ENCODE measurements at places on chromosomes 16 and 17. TPM values are rescaled to one million over a fixed set of nuclear protein-coding genes. Genes with fewer than 3 reads are reported as not detected.

CCL7 gene
- not detected for total RNA-seq

GRCh38 chr16:86364653-86365380, 145.5 kb upstream of the FOXF1 start:
- no peak for DNase-seq
- no peaks in the 10 kb centered on the region for H3K27me3 ChIP-seq
- no peaks in the 10 kb centered on the region for H3K4me1 ChIP-seq
- H3K27ac ChIP-seq: no peak overlapping the region
- H3K4me3 ChIP-seq: no peak overlapping the region
- no peaks in the 10 kb centered on the region for H3K36me3 ChIP-seq

HCRT gene
- not detected for total RNA-seq

GRCh38 chr16:77617996-77618395, 104.3 kb upstream of the NUDT7 start:
- H3K27me3 ChIP-seq: peaks cover 3% of the 10 kb centered on the region
- no peaks in the 10 kb centered on the region for H3K4me1 ChIP-seq
- no peak overlapping the region for H3K27ac ChIP-seq
- no peak for DNase-seq

GRCh38 chr16:86060381-86061317, 161.7 kb downstream of the IRF8 start:
- H3K4me1 ChIP-seq: no peaks in the 10 kb centered on the region
- DNase-seq: no peak
- no peaks in the 10 kb centered on the region for H3K36me3 ChIP-seq

PIGS gene
- 95.3 TPM for total RNA-seq

LITAFD gene
- total RNA-seq: 0.21 TPM

GRCh38 chr16:82655072-82655714, 28.4 kb downstream of the CDH13 start:
- peaks cover 60% of the 10 kb centered on the region for H3K4me1 ChIP-seq
- DNase-seq: peak; percentile 93
- H3K27me3 ChIP-seq: no peaks in the 10 kb centered on the region
- H3K36me3 ChIP-seq: no peaks in the 10 kb centered on the region
- H3K4me3 ChIP-seq: no peak overlapping the region

DNA sequence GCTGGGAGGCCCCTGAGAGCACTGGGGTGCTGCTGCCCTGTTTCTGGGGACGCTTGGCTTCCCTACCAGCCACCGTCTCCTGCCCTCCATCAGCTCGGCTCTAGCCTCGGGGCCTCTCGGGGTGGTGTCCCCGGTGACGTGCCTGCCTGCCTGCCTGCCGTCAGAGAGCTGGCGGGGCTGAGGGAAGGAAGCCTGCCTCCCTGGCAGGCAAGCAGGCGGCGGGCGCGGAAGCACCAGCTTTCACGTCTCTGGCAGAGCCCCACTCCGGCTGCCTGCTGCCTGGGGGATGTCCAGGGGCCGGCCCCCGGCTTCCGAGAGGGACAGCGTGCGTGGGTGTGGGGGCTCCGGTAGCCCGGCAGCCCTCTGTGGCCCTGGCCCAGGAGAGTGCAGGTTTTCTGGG, 9.3 kb downstream of the CENPX start:
- H3K27ac ChIP-seq: no peak overlapping the region
- no peaks in the 10 kb centered on the region for H3K36me3 ChIP-seq
- H3K4me3 ChIP-seq: no peak overlapping the region

ITGB3 gene
- 30.6 TPM for total RNA-seq

TP53TG3B gene
- not detected for total RNA-seq

CWC25 gene
- total RNA-seq: 74.4 TPM

- peak overlapping the region; percentile 95 for H3K27ac ChIP-seq
- H3K4me1 ChIP-seq: peaks cover 50% of the 10 kb centered on the region
- H3K27me3 ChIP-seq: no peaks in the 10 kb centered on the region
- peak overlapping the region; percentile 69 for H3K4me3 ChIP-seq
- DNase-seq: peak; percentile 92
Measured at GRCh38 chr17:38701504-38702165, 3.4 kb upstream of the MLLT6 start.

EVPL gene
- total RNA-seq: not detected

- no peak overlapping the region for H3K27ac ChIP-seq
- no peaks in the 10 kb centered on the region for H3K27me3 ChIP-seq
- H3K36me3 ChIP-seq: no peaks in the 10 kb centered on the region
Measured at GRCh38 chr17:76437467-76438402, 15.2 kb downstream of the UBE2O start.

TP53TG3F gene
- not detected for total RNA-seq

DNA sequence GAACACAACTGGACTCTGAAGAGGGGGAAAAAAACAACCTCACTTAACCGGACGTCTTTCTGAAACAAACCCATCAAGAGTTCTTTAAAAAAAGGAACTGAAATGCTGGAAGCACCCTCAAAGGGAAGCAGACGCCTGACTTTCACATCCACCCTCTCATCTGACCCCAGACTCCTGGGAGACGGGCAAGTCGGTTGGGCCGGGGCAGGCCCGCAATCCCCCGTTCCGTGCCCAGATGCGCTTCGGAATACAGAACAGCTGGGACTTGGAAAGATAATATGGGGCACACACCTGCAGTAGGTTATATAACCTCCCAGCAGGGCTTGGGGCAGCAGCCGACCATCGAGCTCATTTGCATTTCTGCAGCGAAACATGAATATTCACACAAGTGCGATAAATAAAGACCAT, 3.7 kb downstream of the ARHGAP27 start:
- H3K36me3 ChIP-seq: no peaks in the 10 kb centered on the region
- H3K4me3 ChIP-seq: no peak overlapping the region
- no peak for DNase-seq

OR2C1 gene
- not detected for total RNA-seq

DNA sequence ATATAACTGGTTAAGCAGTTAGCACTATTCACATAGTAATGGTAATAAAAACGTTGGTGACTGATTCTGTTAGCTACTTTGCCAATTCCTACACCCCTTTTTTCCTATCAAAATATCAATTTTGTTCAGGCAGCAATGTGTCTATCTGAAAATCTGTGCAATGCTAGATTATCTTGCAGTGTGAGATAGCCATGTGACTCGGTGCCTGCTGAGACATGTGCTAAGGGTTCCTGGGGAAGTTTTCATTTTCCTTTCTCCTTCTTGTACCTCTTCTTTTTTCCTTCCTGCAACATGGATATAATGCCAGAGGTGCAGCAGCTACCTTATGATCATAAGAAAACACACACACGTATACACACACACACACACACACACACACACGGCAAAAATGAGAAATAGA, 100.5 kb upstream of the SHISA6 start:
- no peak overlapping the region for H3K27ac ChIP-seq
- no peak overlapping the region for H3K4me3 ChIP-seq
- no peak for DNase-seq
- H3K27me3 ChIP-seq: no peaks in the 10 kb centered on the region

DNA sequence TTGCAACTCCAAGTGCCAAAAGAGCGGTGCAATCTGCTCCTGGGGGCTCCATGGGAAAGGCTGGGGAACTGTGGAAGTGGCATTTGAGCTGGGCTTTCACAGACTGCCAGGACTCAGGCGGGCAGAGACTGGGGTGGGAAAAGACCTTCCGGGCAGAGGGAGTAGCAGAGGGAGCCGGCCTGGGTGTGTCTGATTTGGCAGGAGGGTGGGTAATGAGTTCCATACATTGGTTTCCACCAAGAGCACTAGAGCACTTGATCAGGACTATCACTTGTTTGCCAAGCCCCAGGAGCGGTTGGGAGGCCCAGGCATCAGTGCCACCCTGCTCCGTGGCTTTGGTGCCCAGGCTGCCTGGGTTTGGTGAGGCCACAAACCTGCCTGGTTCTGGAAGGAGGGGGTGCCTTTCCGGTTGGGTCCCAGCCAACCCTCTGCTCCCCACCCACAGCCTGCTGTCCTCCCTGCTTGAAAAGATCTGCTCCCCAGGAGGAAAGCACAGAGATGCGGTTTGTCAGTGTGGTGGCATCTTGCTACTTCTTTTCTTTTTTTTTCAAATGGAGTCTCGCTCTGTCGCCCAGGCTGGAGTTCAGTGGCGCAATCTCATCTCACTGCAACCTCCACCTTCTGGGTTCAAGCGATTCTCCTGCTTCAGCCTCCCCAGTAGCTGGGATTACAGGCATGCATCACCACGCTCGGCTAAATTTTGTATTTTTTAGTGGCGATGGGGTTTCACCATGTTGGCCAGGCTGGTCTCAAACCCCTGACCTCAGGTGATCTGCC, 3.5 kb upstream of the TRIM47 start:
- H3K4me3 ChIP-seq: no peak overlapping the region
- H3K4me1 ChIP-seq: peaks cover 13% of the 10 kb centered on the region
- no peak for DNase-seq
- H3K27me3 ChIP-seq: peaks cover 11% of the 10 kb centered on the region

DNA sequence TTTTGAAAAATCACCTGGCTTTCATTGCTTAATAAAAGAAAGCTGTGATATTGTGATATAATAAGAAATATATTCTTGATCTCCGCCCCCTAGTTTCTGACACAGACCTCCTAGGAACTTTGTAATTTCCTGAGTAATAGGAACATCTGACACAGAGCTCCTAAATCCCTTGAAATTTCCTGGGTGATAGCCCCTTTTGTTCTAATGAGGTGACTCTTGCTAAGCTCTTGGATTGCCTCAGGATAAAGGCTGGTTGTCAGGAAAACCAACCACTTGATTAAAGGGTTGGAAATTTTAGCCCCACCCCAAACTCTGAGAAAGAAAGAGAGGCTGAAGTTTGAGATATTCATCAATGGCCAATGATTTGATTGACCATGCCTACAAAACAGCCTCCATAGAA, 326.4 kb upstream of the KIF2B start:
- H3K4me3 ChIP-seq: no peak overlapping the region
- no peaks in the 10 kb centered on the region for H3K27me3 ChIP-seq
- H3K4me1 ChIP-seq: no peaks in the 10 kb centered on the region
- H3K36me3 ChIP-seq: no peaks in the 10 kb centered on the region
- H3K27ac ChIP-seq: no peak overlapping the region

TMEM235 gene
- not detected for total RNA-seq

ABI3 gene
- total RNA-seq: 131 TPM

DNA sequence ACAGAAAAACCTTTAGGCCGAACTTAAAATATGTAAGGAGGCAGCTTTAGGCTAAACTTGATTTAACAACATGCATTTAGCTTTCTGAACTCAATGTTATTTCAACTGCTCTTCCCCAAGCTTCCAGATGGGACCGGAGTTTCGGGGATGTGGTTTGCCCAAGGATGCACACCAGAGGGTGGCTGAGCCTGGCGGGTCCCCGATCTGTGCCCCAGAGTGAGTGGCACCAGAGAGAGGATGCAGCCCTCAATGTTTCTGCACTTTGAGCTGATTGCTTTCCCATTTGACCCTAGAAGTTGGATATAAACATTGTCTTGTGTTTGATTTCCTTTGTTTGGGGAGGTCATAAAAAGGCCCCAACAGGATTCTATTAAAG, 348.0 kb upstream of the TNRC6C start:
- no peaks in the 10 kb centered on the region for H3K27me3 ChIP-seq
- DNase-seq: peak; percentile 14
- no peaks in the 10 kb centered on the region for H3K36me3 ChIP-seq
- peaks cover 21% of the 10 kb centered on the region for H3K4me1 ChIP-seq
- peak overlapping the region; percentile 20 for H3K4me3 ChIP-seq

DNA sequence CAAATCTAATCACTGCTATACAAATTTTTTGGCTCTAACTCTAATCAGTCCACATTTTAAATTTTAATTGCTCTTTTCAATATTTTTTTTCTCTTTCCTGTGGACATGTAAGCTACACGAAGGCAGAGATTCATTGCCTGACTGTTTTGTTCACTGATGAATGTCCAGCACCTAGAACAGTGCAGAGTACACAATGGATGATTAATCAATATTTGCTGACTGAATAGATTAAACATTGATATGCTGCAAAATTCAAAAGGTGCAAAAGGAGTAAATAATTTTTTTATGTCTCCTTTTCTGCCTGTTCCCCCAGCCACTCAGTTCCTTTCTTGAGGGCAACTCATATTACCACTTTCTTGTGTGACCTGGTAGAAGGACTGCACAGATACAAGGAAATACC, 32.8 kb downstream of the SCNN1B start:
- no peaks in the 10 kb centered on the region for H3K4me1 ChIP-seq
- no peaks in the 10 kb centered on the region for H3K36me3 ChIP-seq
- no peaks in the 10 kb centered on the region for H3K27me3 ChIP-seq
- DNase-seq: no peak
- H3K4me3 ChIP-seq: no peak overlapping the region

DNA sequence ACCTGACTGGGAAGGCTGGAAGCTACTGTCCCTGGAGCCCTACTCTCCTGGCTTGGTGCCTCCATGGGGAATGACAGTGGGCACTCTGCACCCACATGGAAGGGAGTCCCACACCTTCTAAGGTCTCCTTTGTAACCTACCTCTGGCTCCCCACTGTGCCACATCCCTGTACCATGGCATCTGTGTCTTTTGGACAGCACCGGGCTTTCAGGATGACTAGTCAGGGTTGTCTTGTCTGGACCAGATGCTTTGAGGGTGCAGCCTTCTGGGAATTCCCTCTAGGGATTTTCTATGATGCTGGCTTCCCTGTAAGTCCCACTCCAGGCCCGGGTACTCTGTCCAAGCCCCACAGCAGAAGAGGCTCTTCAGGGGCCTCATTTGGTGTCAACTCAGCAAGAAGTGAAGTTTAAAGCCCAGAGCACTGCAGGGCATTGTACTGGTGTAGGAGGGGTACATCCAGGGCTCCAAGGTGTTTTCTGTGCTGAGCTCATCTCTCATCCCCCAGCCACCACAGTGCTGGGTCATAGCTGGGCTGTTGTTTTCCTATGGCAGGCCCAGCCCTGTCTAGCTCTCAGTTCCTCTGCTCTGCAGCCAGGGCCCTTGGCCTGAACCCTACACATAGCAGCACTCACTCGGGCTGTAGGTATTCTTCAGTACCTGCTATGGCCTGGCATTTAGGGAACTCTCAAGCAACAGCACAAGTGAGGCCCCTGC, 255.3 kb downstream of the CPPED1 start:
- H3K27me3 ChIP-seq: no peaks in the 10 kb centered on the region
- no peak for DNase-seq
- no peaks in the 10 kb centered on the region for H3K36me3 ChIP-seq
- no peak overlapping the region for H3K27ac ChIP-seq
- H3K4me1 ChIP-seq: peaks cover 48% of the 10 kb centered on the region

SLC2A4 gene
- total RNA-seq: not detected

DNA sequence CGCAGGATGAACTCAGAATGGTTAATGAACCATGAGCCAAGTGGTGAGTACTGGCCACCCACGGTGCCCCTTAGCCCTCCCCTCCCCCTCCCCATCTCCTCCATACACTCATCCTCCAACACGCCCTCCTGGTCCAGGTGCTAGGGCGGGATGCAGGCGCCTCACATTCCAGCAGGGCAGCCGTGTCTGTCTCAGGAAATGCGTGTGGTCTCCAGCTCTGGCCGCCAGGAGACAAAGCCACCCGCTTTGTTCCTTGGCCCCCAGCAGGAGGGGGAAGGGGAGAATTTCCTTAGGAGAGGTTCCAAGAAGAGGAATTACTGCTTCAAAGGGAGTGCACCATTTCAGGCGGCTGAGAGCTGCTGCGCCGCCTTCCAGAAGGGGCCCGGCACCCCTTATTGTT, 29.7 kb upstream of the RMI2 start:
- H3K36me3 ChIP-seq: no peaks in the 10 kb centered on the region
- H3K4me3 ChIP-seq: no peak overlapping the region
- DNase-seq: no peak
- peaks cover 27% of the 10 kb centered on the region for H3K4me1 ChIP-seq
- no peaks in the 10 kb centered on the region for H3K27me3 ChIP-seq
